ENCODE measurements at places on chromosomes 13 and 19. TPM values are rescaled to one million over a fixed set of nuclear protein-coding genes. Genes with fewer than 3 reads are reported as not detected.
A peak's percentile ranks its signal among the peaks of the same experiment; 100 is the strongest.

CLDND2 gene
- 0.73 TPM for total RNA-seq

CTXN1 gene
- 114 TPM for total RNA-seq

ATP8B3 gene
- total RNA-seq, result 4.1 TPM

FLT1 gene
- total RNA-seq, result 1.2 TPM

ADGRE2 gene
- not detected for total RNA-seq

NAT14 gene
- total RNA-seq, result 69.7 TPM

DNA sequence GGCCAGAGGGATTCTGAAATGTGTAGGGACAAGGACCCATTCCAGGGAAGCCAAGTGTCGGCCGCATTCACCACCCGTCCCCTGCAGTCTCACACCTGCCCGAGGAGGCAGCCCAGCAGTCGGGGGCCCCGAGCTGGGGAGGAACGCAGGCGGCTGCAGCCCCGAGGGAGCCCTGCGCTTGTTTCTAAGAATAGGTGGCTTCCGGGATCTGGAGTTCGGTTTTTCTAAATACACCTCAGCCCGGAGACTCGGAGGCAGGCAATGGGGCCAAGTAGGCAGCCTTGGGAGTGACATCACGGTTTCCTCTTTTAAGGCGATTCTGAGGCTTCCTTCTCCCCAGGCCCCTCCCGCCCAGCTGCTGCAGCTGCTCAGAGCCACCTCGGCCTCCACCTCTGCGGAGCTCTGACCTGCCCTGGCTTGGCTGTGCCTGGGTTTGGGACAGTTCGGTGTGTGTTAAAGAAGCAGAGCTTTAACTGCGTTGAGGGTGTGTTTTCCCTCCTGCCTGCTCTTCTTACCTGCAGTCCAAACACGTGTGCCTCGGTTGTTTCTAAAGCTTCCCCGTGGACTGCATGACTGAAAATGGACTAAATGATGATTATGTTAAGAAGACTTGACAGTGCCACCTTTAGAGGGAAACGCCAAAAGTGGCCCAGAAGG lies 80.5 kb downstream of the COL4A2 start:
- no peak overlapping the region for H3K4me3 ChIP-seq
- no peak for DNase-seq
- H3K27ac ChIP-seq, result peak overlapping the region; percentile 24
- peaks cover 20% of the 10 kb centered on the region for H3K36me3 ChIP-seq

GRCh38 chr19:10091895-10092641 lies 6.0 kb downstream of the SHFL start:
- H3K27me3 ChIP-seq, result peaks cover 29% of the 10 kb centered on the region
- DNase-seq, result no peak
- peaks cover 1% of the 10 kb centered on the region for H3K36me3 ChIP-seq
- H3K4me1 ChIP-seq, result no peaks in the 10 kb centered on the region
- no peak overlapping the region for H3K27ac ChIP-seq

- peak overlapping the region; percentile 65 for H3K27ac ChIP-seq
- no peak overlapping the region for H3K4me3 ChIP-seq
- no peak for DNase-seq
- H3K4me1 ChIP-seq, result peaks cover 7% of the 10 kb centered on the region
These were observed 23.1 kb downstream of the TBC1D4 start for GRCh38 chr13:75458696-75459422.

DNA sequence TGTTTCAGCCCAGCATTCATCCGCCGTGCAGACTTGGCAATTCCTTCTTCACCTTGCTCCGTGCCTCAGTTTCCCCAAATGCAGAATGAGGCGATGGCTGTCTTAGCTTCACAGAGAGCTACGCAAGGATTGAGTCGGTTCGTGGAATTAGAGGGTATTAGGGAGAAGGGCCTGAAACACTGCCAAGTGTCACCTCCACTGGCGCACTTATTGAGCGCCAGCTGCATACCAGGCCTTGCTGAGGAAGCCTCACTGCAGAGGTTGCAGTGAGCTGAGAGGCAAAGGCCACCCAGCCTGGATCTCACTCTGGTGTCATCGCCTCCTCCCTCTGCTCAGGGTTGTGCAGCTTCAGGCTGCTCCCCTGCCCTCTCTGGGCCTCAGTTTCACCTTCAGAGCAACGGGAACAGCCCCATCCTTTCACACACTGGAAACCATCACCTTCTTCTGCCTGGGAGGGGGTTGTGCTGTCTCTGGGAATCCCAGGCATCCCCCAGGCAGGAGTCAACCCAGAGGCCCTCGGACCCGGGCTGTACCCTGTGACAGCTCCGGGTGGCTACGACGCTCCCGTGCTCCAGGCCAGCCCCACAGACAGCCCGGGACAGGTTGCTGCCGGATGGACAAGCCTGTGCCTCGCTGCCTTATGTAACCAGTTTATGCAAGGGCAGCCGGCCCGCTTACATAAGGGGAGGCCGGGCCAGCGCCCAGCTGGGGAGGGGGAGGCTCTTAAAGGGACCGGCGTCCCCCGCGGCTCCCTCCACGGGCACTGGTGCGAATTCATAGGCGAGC lies 31.9 kb downstream of the NFIC start:
- H3K4me3 ChIP-seq, result no peak overlapping the region
- no peaks in the 10 kb centered on the region for H3K4me1 ChIP-seq
- H3K36me3 ChIP-seq, result no peaks in the 10 kb centered on the region
- peaks cover 10% of the 10 kb centered on the region for H3K27me3 ChIP-seq

GRCh38 chr19:29785360-29785759 lies 26.4 kb upstream of the CCNE1 start:
- H3K4me1 ChIP-seq, result peaks cover 2% of the 10 kb centered on the region
- DNase-seq, result no peak
- no peak overlapping the region for H3K4me3 ChIP-seq
- H3K27ac ChIP-seq, result no peak overlapping the region
- H3K27me3 ChIP-seq, result peaks cover 6% of the 10 kb centered on the region

GRCh38 chr19:30718014-30718413 lies 345.8 kb downstream of the ZNF536 start:
- H3K4me1 ChIP-seq, result peaks cover 12% of the 10 kb centered on the region
- no peaks in the 10 kb centered on the region for H3K36me3 ChIP-seq
- no peak overlapping the region for H3K4me3 ChIP-seq
- no peak for DNase-seq
- H3K27ac ChIP-seq, result peak overlapping the region; percentile 45

DNA sequence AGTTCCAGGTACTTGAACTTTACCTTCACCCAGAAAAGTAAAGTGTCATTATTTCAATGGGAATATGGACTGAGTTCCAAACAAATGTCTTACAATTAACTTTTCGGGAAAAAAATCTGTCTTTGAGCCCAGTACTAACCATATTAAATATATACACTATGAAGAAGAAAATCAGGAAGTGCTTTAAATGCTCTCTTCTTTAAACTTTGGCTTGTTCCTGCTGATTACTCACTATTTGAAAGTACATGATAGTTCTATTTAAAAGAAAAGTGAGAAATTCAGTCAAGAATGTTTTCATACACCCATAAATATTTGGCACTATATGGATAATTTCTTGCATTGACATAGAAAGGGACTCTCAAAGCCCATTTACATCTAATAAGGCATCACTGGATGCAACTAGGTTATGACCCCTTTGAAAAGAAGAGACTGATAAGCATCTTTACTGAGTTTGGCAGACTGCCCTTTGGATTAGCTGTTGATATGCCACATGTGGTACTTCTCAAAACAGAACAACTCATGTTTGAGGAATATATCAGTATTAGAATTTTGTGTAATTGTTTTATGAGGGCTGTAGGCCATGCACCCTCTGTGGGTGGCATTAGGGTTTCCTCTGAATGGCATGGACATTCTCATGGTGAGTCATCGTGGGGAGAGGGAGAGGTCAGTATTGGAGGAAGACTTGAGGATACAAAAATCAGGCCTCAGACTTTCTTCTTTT lies 25.0 kb upstream of the VWA8 start:
- no peak overlapping the region for H3K27ac ChIP-seq
- H3K27me3 ChIP-seq, result peaks cover 13% of the 10 kb centered on the region
- H3K4me1 ChIP-seq, result no peaks in the 10 kb centered on the region
- no peak overlapping the region for H3K4me3 ChIP-seq
- no peak for DNase-seq

GRCh38 chr13:104817271-104817670 lies 1718.2 kb downstream of the EFNB2 start:
- no peaks in the 10 kb centered on the region for H3K36me3 ChIP-seq
- no peak overlapping the region for H3K27ac ChIP-seq
- H3K27me3 ChIP-seq, result no peaks in the 10 kb centered on the region
- DNase-seq, result no peak

- no peaks in the 10 kb centered on the region for H3K36me3 ChIP-seq
- no peak overlapping the region for H3K4me3 ChIP-seq
- peaks cover 9% of the 10 kb centered on the region for H3K4me1 ChIP-seq
These were observed 12.3 kb upstream of the CYSLTR2 start for GRCh38 chr13:48641404-48641803.

GRCh38 chr13:34243403-34243802 lies 425.5 kb downstream of the RFC3 start:
- H3K36me3 ChIP-seq, result no peaks in the 10 kb centered on the region
- DNase-seq, result no peak
- H3K27me3 ChIP-seq, result no peaks in the 10 kb centered on the region
- no peaks in the 10 kb centered on the region for H3K4me1 ChIP-seq
- no peak overlapping the region for H3K27ac ChIP-seq
- H3K4me3 ChIP-seq, result no peak overlapping the region

DNA sequence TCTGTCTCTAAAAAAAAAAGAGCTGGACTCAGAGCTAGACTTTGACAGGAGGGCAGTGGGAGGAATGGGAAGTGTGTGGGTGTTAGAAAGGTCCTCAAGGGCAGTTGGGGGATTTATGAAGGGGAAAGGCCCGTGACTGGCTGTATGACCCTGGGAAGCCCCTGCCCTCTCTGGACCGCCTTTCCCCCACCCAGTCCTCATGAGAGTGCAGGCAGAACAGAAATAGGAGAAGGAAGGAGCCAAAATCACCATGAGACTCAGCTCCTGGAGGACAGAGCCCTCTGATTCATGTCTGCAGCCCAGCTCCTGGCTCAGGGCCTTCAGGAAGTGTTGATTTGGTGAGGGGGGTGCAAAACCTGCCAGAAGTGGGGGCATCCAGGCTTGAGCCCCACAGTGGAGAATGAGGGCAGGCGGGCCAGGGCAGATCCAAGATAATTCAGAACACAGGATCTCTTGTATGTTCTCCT lies 8.7 kb upstream of the SMG9 start:
- no peak for DNase-seq
- H3K4me1 ChIP-seq, result peaks cover 2% of the 10 kb centered on the region
- peaks cover 22% of the 10 kb centered on the region for H3K27me3 ChIP-seq
- no peak overlapping the region for H3K4me3 ChIP-seq
- no peak overlapping the region for H3K27ac ChIP-seq

GRCh38 chr13:20870829-20871228 lies 31.7 kb downstream of the XPO4 start:
- H3K4me1 ChIP-seq, result peaks cover 8% of the 10 kb centered on the region
- no peak for DNase-seq
- no peak overlapping the region for H3K4me3 ChIP-seq
- H3K36me3 ChIP-seq, result no peaks in the 10 kb centered on the region
- H3K27ac ChIP-seq, result no peak overlapping the region

DNA sequence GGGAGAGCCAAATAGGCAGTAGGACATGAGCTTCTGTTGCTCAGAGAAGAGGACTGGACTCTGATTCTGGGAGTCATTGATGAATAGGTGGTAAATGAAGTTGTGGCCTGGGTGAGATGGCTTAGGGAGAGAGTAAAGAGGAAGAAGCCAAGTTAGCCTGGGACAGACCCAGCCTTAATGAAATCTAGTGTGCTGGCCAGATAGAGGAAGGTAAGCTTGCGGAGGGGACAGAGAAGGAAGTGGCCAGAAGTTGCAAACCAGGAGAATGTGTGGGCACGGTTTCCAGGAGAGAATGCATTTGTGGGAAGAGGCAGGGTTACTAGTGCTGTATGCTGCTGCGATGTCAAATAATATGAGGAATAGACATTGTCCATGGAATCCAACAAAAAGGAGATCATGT lies 83.3 kb upstream of the OLFM4 start:
- no peak overlapping the region for H3K4me3 ChIP-seq
- no peaks in the 10 kb centered on the region for H3K36me3 ChIP-seq
- no peaks in the 10 kb centered on the region for H3K4me1 ChIP-seq
- H3K27me3 ChIP-seq, result peaks cover 50% of the 10 kb centered on the region

DNA sequence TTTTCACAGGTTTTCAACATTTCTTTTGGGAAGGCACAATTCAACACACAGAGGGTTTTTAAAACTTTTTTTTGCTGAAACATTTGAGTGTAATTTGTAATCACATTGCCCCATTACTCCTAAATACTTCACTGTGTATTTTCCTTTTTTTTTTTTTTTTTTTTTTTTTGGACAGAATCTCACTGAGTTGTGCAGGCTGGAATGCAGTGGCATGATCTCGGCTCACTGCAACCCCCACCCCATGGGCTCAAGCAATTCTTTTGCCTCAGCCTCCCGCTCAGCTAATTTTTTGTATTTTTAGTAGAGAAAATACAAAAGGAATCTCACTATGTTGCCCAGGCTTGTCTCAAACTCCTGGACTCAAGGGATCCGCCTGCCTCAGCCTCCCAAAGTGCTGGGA lies 14.8 kb upstream of the DNAJC15 start:
- H3K4me1 ChIP-seq, result peaks cover 15% of the 10 kb centered on the region
- DNase-seq, result no peak
- H3K27me3 ChIP-seq, result no peaks in the 10 kb centered on the region
- H3K27ac ChIP-seq, result peak overlapping the region; percentile 38

DNA sequence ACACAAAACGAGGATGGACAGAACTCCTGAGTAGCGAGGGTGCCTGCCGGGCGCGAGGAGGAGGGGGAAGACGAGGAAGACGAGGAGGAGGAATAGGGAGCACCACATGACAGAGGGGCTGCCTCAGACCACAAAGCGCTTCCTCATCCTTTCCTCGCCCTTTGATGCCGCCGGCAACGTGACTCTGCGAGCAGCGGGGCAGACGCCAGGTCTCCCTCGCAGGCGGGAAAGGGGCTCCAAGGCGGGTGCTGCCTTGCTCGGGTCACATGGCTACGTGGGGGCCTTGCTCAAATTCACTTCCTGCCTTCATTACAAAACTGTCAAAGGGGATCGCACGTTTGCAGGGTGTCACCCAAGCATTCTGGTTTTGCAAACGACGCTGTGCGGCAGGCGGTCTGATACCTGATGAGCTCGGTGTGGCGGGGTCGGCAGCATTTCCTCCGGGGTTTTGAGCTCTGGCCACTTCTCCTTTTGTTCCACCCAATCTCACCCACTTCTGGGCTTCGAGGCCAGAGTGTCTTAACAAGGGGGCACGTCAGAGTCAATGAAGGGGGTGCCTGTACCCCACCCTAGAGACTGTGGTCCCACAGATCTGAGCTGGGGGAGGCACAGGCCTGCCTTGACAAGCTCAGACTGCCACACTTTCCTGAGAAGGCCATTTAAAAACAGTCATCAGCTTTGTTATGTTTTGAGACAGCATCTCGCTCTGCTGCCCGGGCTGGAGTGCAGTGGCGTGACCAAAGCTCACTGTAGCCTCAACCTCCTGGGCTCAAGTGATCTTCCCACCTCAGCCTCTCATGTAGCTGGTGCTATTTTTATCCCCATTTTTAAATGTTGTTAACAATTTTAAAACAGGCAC lies 14.9 kb downstream of the MAP2K2 start:
- no peak overlapping the region for H3K4me3 ChIP-seq
- peaks cover 26% of the 10 kb centered on the region for H3K36me3 ChIP-seq
- H3K27ac ChIP-seq, result no peak overlapping the region

GRCh38 chr13:41455725-41456419 lies 1.5 kb upstream of the RGCC start:
- no peaks in the 10 kb centered on the region for H3K36me3 ChIP-seq
- peaks cover 80% of the 10 kb centered on the region for H3K27me3 ChIP-seq
- no peaks in the 10 kb centered on the region for H3K4me1 ChIP-seq
- peak overlapping the region; percentile 35 for H3K4me3 ChIP-seq
- H3K27ac ChIP-seq, result no peak overlapping the region

Measured in progenitor cell of endocrine pancreas (in vitro differentiated cells).